ENCODE measurements at places on chromosomes 1 and 21.

DNA sequence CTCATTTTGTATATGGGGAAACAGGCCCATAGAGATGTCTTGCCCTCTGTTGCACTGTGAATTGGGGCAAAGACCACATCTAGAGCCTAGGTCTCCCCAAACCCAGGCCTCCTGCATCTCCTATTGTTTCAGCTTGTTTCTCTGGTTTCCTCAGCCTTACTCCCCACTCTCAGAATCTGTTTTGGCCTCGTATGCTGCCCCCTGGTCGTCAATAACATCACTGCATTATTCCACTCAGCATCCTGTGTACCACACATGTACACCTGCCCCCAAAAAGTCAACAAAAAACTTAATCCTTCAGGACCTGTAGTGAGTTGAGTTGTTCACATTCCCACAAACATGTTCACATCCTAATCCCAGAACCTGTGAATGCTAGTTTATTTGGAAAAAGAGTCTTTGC is 184.8 kb downstream of the BRINP2 start:
- DNase-seq, result peak; percentile 49

DNA sequence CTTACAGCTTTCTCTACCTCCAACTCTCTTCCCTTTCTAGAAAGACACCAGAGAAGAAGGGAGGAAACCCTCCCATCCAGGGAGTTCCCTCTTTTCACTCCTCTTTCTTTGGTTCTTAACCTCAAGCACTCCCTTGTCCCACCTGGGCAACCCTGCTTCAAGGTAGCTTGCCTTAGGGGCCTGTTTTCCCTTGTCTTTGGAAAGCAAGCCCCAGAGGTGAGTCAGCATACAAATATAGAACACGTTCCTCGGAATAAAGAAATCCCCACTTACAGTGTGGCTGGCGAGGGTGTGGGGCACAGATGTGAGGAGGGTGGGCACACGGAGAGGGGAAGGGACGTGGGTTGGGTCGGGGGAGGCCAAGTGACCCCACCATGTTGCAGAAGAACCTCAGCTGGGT is 26.1 kb upstream of the KCNE2 start:
- no peak for DNase-seq

GRCh38 chr1:18581420-18581880 is 49.2 kb upstream of the PAX7 start:
- DNase-seq, result peak; percentile 78

DNA sequence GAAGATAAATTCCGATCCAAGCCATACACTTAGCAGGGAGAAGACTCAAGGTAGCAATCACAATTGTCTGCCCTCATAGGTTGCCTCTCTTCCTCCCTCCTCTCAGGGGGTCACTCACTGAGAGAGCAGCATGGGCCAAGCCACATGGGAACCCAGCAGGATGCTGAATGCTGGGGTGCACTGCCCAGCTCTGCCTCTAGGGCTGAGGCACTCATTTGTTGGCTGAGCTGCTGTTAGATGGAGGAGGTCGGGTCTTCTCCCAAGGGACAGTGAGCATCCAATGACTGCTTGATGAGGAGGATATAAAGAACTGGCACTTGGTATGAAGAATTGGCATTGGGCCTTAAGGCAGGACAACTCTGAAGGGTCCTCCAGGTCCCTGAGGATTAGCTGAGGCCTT is 418.8 kb downstream of the SIPA1L2 start:
- peak; percentile 66 for DNase-seq

- no peak for DNase-seq
Measured at GRCh38 chr21:36867291-36867905, 99.1 kb downstream of the HLCS start.

DNA sequence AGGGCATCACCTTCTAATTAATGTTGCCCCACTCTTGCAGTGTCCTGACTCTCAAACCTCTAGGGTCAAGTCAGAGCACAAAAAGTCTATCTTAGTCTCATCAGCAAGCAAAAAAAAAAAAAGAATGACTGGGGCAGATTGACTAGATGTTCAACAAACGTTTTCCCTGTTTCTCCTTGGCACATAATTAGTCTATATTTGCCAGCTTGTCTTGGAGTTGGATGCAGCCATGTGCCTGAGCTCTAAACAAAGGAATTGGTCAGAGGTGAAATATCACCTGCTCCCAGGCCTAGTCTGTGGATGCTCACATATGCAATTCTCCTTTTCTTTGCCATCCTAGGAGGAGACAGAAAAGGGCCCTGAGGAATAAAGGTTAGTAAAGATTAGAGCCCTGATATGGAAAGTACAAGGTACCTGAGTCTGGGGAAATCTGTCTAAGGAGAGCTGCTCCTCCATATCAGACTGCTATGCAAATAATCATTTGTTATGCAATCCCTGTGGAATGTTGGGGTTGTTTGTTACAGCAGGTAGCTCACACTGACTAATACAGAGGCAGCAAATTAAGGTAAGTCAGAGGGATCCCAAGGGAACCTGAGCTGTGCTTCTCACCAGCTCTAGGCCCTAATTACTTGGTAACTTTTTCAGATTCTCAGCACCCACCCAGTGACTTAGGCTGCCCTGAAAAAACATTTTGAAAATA is 130.8 kb downstream of the BRINP2 start:
- no peak for DNase-seq

DNA sequence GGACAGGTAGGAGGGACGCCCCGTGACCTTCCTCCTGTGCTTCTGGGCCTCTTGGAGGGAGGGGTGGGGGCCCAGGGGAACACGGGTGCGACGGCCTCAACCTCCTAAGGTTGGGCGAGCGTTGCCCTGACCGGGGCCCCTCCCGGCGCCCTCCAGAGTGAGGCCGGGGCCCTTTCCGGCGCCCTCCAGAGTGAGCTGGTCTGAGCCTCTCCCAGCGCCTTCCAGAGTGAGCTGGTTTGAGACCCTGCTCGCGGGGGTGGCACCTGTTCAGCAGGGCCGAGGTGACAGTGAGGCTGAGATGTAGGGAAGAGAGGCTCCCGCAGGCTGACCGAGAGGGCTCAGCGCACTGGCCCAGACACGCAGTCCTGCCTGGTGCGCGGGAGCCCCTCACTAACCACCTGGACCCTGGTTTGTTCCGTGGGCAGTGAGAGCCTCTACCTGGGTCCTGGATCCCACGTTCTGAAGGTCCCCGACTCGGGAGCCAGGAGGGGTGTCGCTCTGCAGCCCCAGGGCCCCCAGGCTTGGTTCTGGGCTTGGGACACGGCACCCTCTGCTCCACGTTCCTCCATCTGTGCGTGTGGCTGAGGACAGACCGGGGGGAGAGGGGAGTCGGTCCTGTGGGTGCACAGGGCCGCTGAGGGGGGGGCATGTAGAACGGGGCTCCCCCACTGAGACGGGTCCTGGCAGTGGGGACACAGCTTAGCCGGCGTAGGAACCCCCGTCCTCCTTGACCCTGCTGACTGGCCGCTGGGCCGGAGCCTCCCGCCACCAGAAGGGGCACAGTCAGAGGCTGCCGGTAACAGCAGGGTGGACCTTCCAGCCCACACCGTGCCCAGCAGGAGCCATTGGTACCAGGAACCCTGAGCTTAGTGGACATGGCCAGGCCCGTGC is 1.4 kb downstream of the COL6A1 start:
- no peak for DNase-seq

DNA sequence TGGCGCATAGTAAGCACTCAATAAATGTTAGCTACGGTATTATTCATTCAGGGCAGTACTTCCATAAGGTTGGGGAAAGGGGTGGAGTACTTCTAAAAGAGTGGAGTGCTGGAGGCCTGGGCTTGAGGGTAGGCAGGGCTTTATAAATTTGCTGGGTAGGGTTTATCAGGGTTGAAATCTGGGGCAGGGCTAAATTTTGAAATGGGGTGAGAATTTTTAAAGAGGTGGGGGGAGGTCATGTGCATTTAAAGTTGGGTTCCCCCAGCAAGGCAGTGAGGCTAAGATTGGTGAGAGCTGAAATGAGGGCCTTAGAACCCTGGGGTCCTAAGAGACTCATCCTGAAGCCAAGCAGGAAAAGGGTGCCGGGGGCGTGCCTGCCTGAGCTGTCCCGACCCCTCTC is 10.0 kb downstream of the CATSPER4 start:
- no peak for DNase-seq

All from HEK293T (cell line).